Right lung (tissue), 10 donors: ENCODE measurements at places on chromosomes 1 and 21. TPM values are rescaled to one million over a fixed set of nuclear protein-coding genes. Genes with fewer than 3 reads are reported as not detected.

Gene PYHIN1
- polyA plus RNA-seq, result 0.49 TPM

Gene CD1E
- not detected for polyA plus RNA-seq

Gene PTPRC
- 7.6 TPM for polyA plus RNA-seq

DNA sequence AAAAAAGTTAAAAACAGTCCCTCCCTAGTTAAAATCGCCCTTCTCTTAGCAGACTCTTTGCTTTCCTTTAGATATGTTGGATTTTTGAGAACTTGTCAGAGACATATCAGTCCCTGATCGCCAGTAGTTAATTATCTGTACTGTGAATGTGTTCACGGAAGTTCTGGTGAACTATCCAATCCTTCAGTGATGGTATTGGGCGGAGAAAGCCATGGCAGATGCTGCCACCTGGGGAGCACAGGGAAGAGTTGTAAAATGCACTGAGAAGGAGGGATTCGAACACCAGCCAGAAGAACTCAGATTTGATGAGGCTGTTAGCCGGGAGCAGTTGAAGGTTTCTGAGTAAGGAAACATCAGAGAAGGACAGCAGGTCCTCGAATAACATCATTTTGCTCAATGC lies 17.5 kb upstream of the KIF14 start:
- DNase-seq, result no peak

- DNase-seq, result no peak
Observed at GRCh38 chr1:246108278-246108925, 398.7 kb downstream of the SMYD3 start.

DNA sequence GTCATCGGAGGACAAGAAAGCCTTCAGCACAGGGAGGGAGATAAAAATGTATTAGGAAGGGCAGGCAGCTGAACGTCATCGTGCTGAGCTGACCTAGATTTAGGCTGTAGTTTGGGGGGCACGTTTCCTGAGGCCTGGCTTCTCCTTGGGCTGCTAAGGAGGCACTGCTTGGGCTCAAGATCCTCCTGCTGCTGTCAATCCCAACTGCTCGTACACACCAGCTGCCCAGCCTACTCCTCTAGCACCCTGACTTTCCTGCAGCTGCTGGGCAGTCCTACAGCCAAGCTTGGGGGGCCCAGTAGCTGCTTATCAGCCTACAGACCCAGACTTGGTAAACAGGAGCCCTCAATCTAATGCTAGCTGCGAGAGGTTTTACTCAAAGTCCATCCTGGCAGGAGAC lies 6.2 kb downstream of the TMEM35B start:
- DNase-seq, result no peak

DNA sequence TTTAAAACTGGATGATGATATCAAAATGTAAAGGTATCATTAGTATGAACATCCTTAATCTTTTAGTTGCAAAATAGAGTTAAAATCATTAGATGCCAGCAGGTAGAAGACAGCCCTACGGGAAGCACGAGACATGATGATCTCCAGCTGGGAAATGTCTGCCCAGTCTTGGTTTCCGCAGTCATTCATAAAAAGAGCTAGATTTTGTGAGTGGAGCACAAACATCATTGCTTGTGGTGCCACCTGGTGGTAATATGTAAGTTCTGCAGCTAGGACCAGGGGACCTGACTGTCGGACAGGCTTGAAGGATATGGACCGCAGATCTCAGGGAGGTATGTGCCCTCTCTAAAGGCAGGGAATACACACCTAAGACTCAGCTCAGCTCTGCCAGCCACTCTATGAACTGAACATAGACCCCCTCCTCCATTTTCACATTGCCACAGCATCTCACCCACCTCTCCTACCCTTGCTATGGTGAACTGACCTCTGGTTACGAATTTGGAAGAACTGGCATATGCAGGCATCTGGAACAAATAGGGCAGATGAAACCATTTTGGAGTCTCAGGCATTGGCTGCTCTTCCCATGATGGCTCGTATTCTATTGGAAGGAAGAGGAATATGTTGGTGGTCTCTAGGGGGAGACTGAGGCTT lies 9.2 kb downstream of the FCMR start:
- peak; percentile 73 for DNase-seq

Gene OR2T34
- polyA plus RNA-seq, result not detected

GRCh38 chr1:114131526-114132220 lies 22.0 kb downstream of the SYT6 start:
- DNase-seq, result no peak

DNA sequence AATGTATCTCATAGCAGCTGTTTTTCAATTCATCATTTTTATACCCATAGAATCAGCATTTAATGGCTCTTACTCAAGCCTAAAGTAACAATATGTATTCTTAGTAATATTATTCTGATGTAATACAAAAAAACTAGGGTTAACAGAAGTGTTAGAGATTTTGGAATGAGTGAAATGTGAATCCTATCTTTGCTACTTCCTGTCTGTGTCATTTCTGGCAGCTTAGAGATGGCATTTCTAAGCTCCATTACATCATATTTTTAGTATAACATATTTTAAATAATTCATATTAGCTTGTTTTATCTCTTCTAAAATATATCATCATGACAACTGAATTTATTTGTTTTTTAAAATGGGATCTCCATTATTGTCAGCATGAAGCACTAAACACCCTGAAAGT lies 90.2 kb downstream of the LRRC7 start:
- no peak for DNase-seq

GRCh38 chr1:22861764-22862440 lies 110.8 kb downstream of the LACTBL1 start:
- DNase-seq, result peak; percentile 31

Gene HTR1D
- 0.13 TPM for polyA plus RNA-seq

DNA sequence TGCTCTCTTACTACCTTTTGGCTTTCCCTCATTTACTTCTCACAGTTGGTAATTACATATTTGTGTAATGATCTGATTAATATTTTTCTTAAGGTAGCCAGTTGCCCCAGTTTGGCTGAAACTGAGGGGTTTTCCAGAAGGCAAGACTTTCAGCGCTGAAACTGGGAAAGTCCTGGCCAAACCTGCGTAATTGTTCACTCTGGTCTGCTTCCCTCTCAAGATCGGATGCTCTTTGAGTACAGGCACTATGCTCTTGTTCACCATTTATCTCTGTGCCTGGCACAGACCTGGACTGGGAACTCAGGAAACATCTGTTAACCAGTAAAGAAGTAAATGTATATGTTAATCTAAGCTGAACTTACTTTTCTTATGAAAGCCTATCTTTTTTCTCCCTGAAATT lies 209.6 kb upstream of the HOOK1 start:
- no peak for DNase-seq

Gene C1orf87
- polyA plus RNA-seq, result 3.5 TPM

DNA sequence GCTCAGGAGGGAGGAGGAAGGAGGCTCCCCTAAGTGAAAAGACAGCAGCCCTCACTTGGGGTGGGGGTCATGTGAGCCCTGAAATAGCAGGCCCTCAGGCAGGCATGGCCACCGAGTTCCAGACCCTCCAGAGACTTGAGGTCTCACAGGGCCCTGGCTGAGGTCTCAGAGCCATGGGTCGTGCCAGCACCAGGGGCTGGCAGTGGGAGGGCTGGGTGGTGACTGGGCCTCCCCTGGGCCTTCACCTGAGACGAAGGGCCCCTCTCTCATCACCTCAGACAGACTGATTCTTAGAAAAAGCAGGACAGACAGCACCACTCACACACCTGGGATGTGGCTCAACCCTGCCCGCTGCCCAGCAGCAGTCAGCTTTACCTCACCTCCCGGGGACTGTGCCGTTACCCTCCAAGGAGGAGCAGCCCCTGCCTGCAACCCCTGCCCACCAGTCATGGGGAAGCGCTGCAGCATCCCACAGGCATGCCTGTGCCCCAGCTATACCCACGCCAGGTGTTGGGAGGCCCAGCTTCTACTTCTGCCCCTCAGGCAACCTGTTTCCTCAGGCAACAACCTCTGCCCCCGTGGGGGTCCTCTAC lies 42.6 kb upstream of the LRP8 start:
- no peak for DNase-seq

Gene SH2D5
- not detected for polyA plus RNA-seq

- DNase-seq, result no peak
Observed at GRCh38 chr1:245375789-245376460, 221.1 kb downstream of the KIF26B start.

Gene CD52
- 7.0 TPM for polyA plus RNA-seq

Gene C1orf185
- not detected for polyA plus RNA-seq
